ENCODE measurements at places on chromosomes 3 and 15.
A peak's percentile ranks its signal among the peaks of the same experiment; 100 is the strongest.

DNA sequence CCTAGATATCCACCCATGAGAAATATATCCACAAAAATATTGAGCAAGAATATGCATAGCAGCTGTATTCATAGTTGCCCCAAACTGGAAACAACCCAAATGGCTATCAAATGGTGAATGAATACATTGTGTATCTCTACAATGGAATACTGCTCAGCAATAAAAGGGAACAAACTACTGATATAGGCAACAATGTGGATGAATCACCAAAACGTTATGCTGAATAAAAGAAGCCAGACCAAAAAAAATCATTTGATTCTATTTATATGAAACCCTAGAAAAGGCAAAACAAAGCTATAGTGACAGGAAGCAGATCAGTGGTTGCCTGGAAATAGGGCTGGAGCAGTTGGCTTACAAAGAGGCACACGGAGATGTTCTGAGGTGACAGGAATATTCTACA lies 15.5 kb upstream of the CMTM7 start:
- H3K4me3 ChIP-seq, result no peak overlapping the region
- H3K27me3 ChIP-seq, result peaks cover 3% of the 10 kb centered on the region
- DNase-seq, result peak; percentile 72
- H3K36me3 ChIP-seq, result no peaks in the 10 kb centered on the region
- H3K4me1 ChIP-seq, result no peaks in the 10 kb centered on the region
- H3K27ac ChIP-seq, result no peak overlapping the region

DNA sequence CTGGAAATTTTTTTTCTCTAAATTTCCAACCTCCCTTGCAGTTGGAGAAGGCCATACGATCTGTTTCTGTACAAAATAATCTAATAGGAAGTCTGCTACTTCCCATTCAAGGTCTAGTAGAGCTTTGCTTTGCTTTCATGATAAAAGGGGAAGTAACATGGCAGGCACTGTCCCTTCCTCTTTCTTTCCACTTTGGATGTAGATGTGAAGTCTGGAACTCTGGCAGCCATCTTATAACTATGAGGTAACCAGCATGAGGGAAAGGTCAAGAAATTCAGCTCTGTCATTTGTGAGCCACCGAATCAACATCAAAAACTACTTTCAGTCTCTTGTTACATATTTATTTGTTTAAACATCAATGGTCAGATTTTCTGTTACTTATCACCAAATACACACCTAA lies 156.3 kb downstream of the MTHFS start:
- H3K27me3 ChIP-seq, result no peaks in the 10 kb centered on the region
- DNase-seq, result no peak
- H3K4me3 ChIP-seq, result no peak overlapping the region
- H3K36me3 ChIP-seq, result no peaks in the 10 kb centered on the region
- H3K27ac ChIP-seq, result no peak overlapping the region

GRCh38 chr3:113783463-113783862 lies 36.6 kb downstream of the ATP6V1A start:
- peak overlapping the region; percentile 90 for H3K27ac ChIP-seq
- peak; percentile 98 for DNase-seq
- no peaks in the 10 kb centered on the region for H3K27me3 ChIP-seq
- no peak overlapping the region for H3K4me3 ChIP-seq
- peaks cover 4% of the 10 kb centered on the region for H3K4me1 ChIP-seq

DNA sequence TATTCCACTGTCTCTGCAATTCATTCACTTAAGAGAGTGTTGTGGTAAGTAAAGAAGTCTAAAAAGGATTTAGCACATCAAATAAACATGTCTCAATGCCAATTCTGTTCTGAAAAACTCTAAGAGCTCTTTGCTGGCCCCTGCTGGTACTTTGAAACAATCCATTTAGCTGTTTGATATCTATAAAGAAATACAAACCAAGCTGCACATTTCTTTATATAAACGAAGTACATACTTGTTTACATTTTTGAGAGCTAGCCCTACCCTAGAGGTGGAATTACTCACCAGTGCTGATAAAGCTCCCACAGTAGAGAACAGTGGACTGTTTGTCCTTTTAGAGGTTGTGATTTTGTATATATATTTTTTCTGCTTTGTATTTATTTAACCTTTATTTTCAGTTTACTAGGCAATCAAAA lies 75.5 kb downstream of the NEDD4 start:
- peaks cover 5% of the 10 kb centered on the region for H3K4me1 ChIP-seq
- no peak overlapping the region for H3K4me3 ChIP-seq
- H3K36me3 ChIP-seq, result no peaks in the 10 kb centered on the region
- H3K27me3 ChIP-seq, result no peaks in the 10 kb centered on the region
- peak; percentile 97 for DNase-seq

- H3K4me3 ChIP-seq, result no peak overlapping the region
- H3K4me1 ChIP-seq, result no peaks in the 10 kb centered on the region
- no peak for DNase-seq
- no peak overlapping the region for H3K27ac ChIP-seq
- H3K36me3 ChIP-seq, result no peaks in the 10 kb centered on the region
- H3K27me3 ChIP-seq, result no peaks in the 10 kb centered on the region
Observed at GRCh38 chr3:113698956-113699355, 2.5 kb upstream of the USF3 start.

Measured in fibroblast of lung (primary cell).